ENCODE measurements at places on chromosomes 2 and 18.
A peak's percentile ranks its signal among the peaks of the same experiment; 100 is the strongest.

- peak; percentile 18 for DNase-seq
These were observed 548 bp upstream of the FBLN7 start for GRCh38 chr2:112137516-112138158.

GRCh38 chr2:209864716-209865295, 93.2 kb downstream of the UNC80 start:
- DNase-seq = no peak

GRCh38 chr2:201572846-201573508, 70.3 kb downstream of the TMEM237 start:
- DNase-seq = no peak

- DNase-seq = no peak
These were observed 142.6 kb downstream of the MGAT5 start for GRCh38 chr2:134396493-134396892.

GRCh38 chr18:63646936-63647335, 2.9 kb upstream of the SERPINB4 start:
- no peak for DNase-seq

All from CD4-positive, alpha-beta T cell (primary cell).